ENCODE measurements at places on chromosomes 13 and 19.
A peak's percentile ranks its signal among the peaks of the same experiment; 100 is the strongest.

GRCh38 chr13:51451467-51452360 lies 1.1 kb downstream of the INTS6 start:
- H3K4me3 ChIP-seq = peak overlapping the region; percentile 88
- peak; percentile 66 for DNase-seq
- peak overlapping the region; percentile 97 for H3K27ac ChIP-seq
- peaks cover 34% of the 10 kb centered on the region for H3K36me3 ChIP-seq
- peaks cover 27% of the 10 kb centered on the region for H3K4me1 ChIP-seq

- no peaks in the 10 kb centered on the region for H3K27me3 ChIP-seq
- no peak for DNase-seq
- H3K4me3 ChIP-seq = no peak overlapping the region
- H3K36me3 ChIP-seq = no peaks in the 10 kb centered on the region
Observed at GRCh38 chr19:45575216-45575615, 9.4 kb downstream of the OPA3 start.

- H3K4me1 ChIP-seq = peaks cover 67% of the 10 kb centered on the region
- H3K4me3 ChIP-seq = peak overlapping the region; percentile 89
- H3K27me3 ChIP-seq = no peaks in the 10 kb centered on the region
- peaks cover 3% of the 10 kb centered on the region for H3K36me3 ChIP-seq
Observed at GRCh38 chr19:40718774-40719391, 2.0 kb downstream of the ITPKC start.

DNA sequence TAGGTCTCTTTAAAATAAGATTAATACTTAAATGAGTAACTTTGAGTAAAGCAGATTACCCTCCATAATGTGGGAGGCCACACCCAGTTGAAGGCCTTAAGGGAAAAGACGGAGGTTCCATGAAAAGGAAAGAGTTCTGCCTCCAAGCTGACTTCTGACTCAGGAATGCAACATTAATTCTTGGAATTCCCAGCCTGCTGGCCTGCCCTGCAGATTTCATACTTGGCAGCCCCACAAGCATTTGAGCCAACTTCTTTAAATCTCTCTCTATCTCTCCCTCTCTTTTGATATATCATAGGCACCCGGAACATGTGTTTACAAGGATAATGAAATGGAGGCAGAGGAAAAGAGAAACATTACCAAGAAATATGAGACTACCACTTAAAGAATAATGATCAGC lies 902.3 kb upstream of the MIR17HG start:
- no peaks in the 10 kb centered on the region for H3K36me3 ChIP-seq
- no peak overlapping the region for H3K4me3 ChIP-seq
- DNase-seq = no peak
- no peaks in the 10 kb centered on the region for H3K4me1 ChIP-seq

- H3K27me3 ChIP-seq = peaks cover 3% of the 10 kb centered on the region
- no peak overlapping the region for H3K27ac ChIP-seq
- no peaks in the 10 kb centered on the region for H3K36me3 ChIP-seq
Observed at GRCh38 chr13:51154029-51154555, 43.0 kb upstream of the C13orf42 start.

DNA sequence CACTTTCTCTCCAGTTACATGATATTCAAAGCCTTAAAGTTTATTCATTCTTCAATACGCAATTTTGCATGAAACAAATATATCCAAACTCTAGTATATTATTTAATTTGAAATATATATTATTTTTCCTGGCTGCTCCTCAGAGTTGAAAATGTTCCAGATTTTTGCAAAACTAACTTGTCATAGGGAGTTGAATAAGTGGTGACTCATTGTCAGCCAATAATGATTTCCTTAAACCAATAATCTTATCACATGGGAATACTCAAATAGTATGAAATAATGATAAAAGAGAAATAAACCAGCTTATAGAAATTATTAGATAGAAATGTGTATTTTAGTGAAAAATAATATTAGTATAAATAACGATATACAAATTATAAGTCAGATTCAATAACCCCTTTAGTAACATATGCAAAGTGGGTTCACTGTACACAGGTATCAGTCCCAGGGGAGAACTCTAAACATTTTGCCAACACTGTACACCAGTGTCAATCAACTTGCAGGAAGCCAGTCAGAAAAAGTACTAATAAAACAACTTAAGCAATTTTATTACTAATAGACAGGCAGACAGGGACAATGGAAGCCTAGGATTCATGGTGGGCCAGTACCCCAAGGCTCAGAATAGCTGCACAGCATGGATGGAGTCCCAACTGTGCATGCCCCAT lies 222.6 kb upstream of the KLHL1 start:
- no peaks in the 10 kb centered on the region for H3K36me3 ChIP-seq
- no peaks in the 10 kb centered on the region for H3K27me3 ChIP-seq
- H3K27ac ChIP-seq = no peak overlapping the region
- no peak for DNase-seq

DNA sequence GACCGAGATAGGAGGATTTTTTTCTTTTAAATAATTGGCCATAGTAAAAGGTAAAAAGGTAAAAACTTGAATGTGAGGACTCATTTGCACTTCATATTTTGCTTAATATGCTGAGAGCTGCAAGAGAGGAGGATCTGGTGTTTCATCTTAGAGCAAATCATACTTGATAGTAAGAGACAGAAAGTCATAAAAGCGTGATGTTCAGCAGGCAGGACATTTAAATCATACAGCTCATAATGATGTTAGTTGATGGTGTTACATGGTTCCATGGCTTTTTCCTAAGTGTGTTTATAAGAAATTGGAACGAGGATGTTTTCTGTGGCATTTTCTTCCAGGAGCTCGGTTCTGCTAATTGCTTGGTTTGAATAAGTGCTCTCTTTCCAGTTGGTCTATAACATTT lies 16.3 kb downstream of the ATP11A start:
- DNase-seq = no peak
- H3K27ac ChIP-seq = no peak overlapping the region
- H3K4me1 ChIP-seq = peaks cover 19% of the 10 kb centered on the region
- H3K4me3 ChIP-seq = no peak overlapping the region
- no peaks in the 10 kb centered on the region for H3K27me3 ChIP-seq

DNA sequence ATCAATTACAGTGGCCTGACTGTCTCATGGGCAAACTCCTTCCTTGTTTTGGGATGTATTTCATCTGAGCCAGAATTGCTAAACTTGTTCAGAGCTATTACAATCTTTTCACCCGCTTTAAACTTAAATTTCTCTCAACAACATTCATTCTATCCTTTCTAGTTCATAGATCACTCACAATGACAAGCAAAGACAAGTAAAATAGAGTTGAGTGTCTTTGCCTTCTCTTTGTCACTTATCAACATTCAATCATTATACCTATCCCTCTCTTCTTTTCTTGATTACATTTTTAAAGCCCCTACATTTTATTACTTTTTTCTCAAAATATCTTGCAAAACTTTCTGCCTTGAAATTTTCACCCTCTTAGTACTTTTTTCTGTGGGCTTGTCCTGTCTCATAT lies 1113.1 kb downstream of the PCDH17 start:
- no peaks in the 10 kb centered on the region for H3K36me3 ChIP-seq
- H3K4me3 ChIP-seq = no peak overlapping the region
- H3K27me3 ChIP-seq = no peaks in the 10 kb centered on the region
- no peak for DNase-seq
- no peaks in the 10 kb centered on the region for H3K4me1 ChIP-seq

GRCh38 chr19:1773184-1773583 lies 19.9 kb downstream of the ONECUT3 start:
- no peaks in the 10 kb centered on the region for H3K4me1 ChIP-seq
- H3K27me3 ChIP-seq = peaks cover 87% of the 10 kb centered on the region
- no peak overlapping the region for H3K4me3 ChIP-seq
- DNase-seq = no peak
- H3K27ac ChIP-seq = no peak overlapping the region

DNA sequence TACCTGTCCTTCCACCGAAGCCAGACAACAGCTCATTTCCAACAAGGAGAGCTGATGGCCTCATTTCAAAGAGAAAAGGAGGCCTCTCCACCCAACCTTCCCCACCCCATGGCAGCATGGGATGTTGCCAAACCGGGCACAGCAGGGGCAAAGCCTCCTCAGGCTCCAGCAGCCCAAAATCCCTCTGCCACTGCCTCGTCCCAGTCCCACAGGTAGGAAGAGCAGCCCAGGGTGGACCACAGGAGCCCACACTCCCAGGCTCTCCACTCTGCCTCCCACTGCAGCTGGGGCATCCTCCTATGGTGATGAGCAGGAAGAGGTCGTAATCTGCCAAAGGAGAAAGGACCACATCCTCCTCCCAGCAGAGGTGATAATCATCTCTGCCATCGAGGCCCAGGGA lies 50.9 kb downstream of the PEPD start:
- H3K36me3 ChIP-seq = peaks cover 5% of the 10 kb centered on the region
- H3K4me3 ChIP-seq = no peak overlapping the region
- no peaks in the 10 kb centered on the region for H3K27me3 ChIP-seq
- no peak overlapping the region for H3K27ac ChIP-seq

- no peaks in the 10 kb centered on the region for H3K36me3 ChIP-seq
- no peaks in the 10 kb centered on the region for H3K27me3 ChIP-seq
- H3K27ac ChIP-seq = no peak overlapping the region
- no peak for DNase-seq
Observed at GRCh38 chr13:76717092-76717491, 169.1 kb downstream of the KCTD12 start.

GRCh38 chr13:76921516-76921915 lies 26.8 kb upstream of the ACOD1 start:
- no peak overlapping the region for H3K27ac ChIP-seq
- H3K4me3 ChIP-seq = no peak overlapping the region
- H3K4me1 ChIP-seq = no peaks in the 10 kb centered on the region
- H3K36me3 ChIP-seq = no peaks in the 10 kb centered on the region

GRCh38 chr13:42277618-42278276 lies 5.8 kb downstream of the AKAP11 start:
- DNase-seq = no peak
- H3K4me3 ChIP-seq = no peak overlapping the region
- H3K27ac ChIP-seq = no peak overlapping the region
- peaks cover 31% of the 10 kb centered on the region for H3K4me1 ChIP-seq
- H3K27me3 ChIP-seq = no peaks in the 10 kb centered on the region

DNA sequence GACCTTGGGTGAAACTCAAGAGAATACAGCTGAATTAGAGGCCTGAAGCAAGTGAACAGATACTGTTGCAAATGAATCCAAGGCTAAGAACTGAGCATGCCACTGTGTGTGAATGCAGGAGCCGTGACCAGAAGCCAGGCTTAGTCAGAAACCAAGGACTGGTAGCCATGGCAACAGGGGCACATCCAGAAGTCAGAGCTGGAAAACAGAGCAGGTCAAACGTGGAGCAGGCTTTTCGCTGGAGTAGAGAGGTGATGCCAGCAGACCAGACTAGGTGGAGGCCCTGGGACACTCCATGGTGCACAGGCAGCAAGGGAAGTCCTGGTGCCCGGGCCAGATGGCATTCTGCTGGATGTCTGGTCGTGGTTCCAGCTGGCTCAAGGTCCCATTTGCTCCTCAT lies 564.1 kb downstream of the PCDH9 start:
- H3K27ac ChIP-seq = no peak overlapping the region
- no peak overlapping the region for H3K4me3 ChIP-seq
- H3K27me3 ChIP-seq = no peaks in the 10 kb centered on the region
- no peaks in the 10 kb centered on the region for H3K4me1 ChIP-seq
- DNase-seq = no peak
- H3K36me3 ChIP-seq = no peaks in the 10 kb centered on the region

- no peak overlapping the region for H3K4me3 ChIP-seq
- peaks cover 5% of the 10 kb centered on the region for H3K4me1 ChIP-seq
- no peak overlapping the region for H3K27ac ChIP-seq
- no peak for DNase-seq
- peaks cover 67% of the 10 kb centered on the region for H3K36me3 ChIP-seq
Observed at GRCh38 chr19:36222503-36222902, 7.6 kb downstream of the ZNF146 start.

DNA sequence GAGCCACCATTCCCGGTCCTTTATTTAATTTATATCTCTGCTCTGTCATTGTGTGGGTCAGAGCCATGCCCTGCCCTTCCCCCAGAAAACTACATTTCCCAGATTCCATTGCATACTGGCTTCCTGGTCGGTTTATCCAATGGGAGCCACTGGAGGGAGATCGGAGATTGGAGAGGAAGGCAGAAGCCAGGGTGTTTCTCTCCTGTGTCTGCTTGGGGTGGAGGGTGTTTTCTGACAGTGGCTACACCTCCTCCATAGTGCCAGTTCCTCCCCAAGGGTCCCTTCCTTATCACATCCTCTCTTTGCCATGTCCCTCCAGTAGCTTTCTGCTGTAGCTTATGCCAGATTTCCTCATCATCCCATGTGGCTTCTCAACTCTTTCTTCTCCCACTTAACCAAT lies 19.0 kb downstream of the OLFM2 start:
- no peak for DNase-seq
- H3K4me1 ChIP-seq = peaks cover 17% of the 10 kb centered on the region
- no peak overlapping the region for H3K4me3 ChIP-seq

DNA sequence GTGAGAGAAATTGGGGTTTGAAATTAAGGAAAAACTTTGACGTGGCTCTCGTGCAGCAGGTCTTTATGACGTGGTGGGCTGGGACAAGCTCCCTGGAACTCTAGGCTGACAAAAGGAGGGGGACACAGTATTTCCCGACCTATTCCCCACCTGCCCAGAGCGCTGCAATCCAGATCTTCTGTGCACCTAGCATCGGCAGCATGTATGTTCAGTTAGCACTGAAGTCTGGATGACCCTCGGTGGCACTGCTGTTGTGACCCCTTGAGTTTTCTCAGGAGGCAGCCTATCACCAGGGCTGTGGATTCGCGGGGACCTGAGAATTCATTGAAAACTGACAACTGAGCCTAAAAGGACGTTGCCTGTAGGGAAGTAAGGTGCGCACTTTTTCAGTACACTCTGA lies 9.1 kb upstream of the ZNF536 start:
- H3K4me3 ChIP-seq = no peak overlapping the region
- H3K36me3 ChIP-seq = no peaks in the 10 kb centered on the region
- H3K4me1 ChIP-seq = no peaks in the 10 kb centered on the region
- peaks cover 3% of the 10 kb centered on the region for H3K27me3 ChIP-seq

DNA sequence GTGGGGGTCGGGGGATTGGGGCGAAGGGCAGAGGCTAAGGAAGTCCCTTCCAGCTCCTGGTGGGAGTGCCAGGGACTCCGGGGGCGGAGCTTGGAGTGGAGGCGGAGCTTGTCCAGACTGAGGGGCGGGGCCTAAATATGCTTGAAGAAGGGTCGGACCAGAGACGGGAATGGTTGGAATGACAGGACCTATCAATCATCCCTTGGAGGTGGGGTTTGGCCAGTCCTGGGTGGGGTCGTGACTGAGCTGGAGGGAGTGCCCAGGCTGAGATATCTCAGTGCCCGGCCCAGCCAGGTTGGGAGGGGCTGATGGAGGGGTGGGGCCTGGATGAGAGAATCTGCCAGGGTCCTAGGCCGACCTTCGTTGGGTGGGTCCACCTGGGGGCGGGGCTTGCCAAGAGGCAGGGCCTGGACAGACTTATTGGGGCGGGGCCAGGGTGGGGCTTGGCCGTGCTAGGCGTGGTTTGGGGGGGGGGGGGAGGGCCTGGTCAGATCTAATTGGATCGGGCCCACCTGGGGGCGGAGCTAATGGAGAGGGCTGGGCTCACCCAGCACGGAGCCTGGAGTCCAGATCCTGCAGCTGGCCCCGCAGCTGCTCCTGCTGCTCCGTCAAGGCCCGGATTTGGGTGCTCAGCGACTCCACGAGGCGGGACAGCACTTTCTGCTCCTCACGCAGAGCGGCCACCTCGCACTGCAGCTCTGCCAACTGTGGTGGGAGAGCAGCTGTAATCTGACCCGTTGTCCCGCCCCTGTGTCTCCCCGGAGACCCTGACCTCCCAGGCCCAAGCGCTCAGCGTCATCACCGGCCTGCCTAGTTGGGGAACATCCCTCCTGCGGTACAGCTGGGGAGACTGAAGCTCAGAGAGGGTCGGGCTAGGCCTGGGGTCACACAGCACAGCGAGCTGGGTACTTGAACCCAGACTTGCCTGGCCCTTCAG lies 2.6 kb upstream of the WIZ start:
- no peak overlapping the region for H3K27ac ChIP-seq
- peaks cover 40% of the 10 kb centered on the region for H3K4me1 ChIP-seq
- H3K4me3 ChIP-seq = no peak overlapping the region

Measured in CD4-positive, alpha-beta T cell (primary cell).